ENCODE measurements at places on chromosomes 5 and 9.

DNA sequence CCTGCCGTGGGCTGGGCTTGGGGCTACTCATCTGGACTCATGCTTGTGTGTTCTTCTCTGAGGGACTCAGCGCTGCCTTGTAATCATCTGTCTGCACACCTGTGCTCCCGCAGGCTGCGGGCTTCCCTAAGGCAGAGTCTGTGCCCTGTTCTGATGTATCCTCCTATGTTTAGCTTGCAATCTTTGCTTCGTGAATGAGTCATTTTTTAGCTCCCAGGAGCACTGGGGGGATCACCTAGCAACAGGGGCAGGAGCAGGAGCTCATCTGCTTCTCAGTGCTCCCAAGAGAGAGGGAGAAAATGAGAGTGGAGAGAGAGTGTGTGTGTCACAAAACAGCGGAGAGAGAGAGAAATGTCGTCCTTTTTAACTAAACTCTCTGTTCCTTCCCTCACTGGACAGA lies 202.4 kb upstream of the ZNF618 start:
- no peak for DNase-seq

- no peak for DNase-seq
Observed at GRCh38 chr5:82794876-82795275, 282.3 kb downstream of the TMEM167A start.

- DNase-seq: no peak
Observed at GRCh38 chr5:94761786-94762185, 143.3 kb downstream of the SLF1 start.

- DNase-seq: no peak
Observed at GRCh38 chr5:154309805-154310204, 119.3 kb downstream of the GALNT10 start.

GRCh38 chr5:174008922-174009321 lies 20.0 kb downstream of the C5orf47 start:
- no peak for DNase-seq

DNA sequence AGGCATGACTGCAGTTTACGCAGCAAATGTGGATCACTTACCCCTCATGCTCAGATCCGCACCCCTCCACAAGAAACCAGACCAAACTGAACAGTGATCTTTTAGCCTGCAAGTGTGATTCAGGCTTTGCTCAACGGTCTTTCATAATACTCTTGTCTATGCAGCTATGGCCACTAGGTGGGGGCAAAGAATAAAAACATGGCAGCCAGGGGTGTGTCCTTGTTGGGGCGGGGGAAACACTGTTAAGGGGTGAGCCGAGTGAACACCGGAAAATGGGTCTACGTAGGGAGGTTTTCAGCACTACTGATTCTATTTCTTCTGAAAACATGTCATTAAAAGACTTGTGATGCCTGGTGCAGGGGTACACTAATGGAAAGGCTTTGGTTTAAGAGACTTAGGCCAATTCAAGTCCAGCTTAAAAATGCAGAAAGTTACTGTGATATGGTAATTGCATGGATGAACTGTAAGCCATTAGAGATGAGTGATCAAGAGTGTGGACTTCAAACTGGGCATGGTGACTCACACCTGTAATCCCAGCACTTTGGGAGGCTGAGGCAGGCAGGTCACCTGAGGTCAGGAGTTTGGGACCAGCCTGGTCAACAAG lies 49.9 kb upstream of the GPR151 start:
- no peak for DNase-seq

DNA sequence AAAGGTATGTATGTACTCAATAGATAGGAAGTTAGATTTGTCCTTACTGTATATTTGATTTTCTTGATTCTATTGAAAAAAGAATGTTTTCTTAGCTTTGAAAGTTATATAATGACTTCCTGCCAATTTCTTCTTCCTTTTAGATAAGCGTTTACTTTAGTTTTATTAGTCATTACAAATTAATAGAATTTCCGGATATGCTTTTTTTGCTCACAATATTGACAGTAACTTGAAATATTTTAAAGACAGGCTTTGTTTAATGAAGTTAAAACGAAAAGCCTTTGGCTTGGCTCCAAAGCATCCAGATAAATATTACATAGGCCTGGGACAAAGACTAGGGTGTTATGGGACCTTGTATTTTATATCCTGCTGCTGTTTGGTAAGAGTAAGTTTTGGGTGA lies 49.5 kb downstream of the CWC27 start:
- DNase-seq: no peak

Data from cortex of kidney (tissue), 1 donor.